ENCODE measurements at places on chromosomes 3 and 15. TPM values are rescaled to one million over a fixed set of nuclear protein-coding genes. Genes with fewer than 3 reads are reported as not detected.

NPAP1 gene
- total RNA-seq, result 0.11 TPM

DNA sequence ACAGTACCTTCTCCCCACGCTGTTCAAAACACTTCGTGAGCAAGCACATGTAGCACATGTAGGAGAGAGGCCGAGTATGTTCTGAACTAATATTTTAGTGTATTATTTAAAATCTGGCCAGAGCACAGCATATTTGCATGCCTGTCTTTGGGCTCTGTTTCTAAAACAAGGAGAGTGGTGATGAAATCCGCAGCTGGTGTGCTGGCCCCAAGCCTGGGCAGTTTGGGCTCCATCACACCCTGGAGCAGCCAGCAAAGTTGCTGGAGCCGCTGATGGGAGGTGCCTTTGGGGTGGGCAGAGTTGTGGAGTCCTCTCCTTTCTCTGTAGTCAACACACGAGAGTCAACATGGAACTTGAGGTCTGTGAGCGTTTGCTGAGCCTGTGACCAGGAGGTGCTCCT lies 116.6 kb downstream of the SLCO3A1 start:
- no peak for DNase-seq

GRCh38 chr15:82051664-82052063 lies 5.8 kb upstream of the MEX3B start:
- DNase-seq, result no peak

DNA sequence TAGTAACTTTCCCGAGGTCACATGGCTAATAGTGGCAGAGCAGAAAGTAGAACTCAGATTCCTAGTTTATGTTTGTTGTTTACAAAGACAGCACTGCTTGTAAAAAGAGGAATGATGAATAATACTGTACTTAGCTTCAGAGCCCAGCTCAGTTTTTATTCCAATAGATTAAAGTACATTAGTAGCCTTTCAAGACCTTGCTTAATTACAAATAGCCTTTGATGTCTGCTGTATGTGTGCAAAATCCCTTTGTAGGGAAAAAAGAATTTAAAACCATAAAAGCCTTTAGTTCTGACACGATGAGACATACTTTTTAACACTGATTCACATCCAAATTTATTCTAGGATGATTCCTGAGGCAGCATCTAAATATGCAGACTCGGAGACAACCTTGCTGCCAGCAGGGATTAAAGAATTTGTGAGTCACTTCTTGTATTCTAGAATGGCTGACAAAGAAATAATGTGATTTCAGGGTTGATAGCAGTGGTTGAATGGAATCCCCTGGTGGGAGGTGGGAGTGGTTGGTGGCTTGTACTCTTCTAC lies 324.2 kb upstream of the TGFBR2 start:
- no peak for DNase-seq

DNA sequence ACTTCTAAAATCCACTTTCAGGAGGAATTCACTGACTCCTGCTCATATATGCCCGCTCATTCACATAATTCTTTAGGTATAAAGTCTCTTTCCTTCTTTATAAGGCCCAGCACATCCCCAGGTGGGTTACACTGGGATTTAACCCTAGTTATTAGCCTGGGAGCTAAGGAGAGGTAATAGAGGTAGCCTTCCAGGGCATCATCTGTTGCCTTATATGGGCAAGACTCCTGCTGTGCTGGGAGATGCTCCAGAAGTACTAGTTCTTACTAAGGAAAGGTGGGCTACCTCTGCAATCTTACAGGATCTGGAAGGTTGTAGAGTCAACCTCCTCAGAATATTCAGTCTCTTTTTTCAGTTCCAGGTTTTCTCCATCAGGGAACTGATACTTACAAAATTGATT lies 13.1 kb upstream of the IFT57 start:
- no peak for DNase-seq

DNA sequence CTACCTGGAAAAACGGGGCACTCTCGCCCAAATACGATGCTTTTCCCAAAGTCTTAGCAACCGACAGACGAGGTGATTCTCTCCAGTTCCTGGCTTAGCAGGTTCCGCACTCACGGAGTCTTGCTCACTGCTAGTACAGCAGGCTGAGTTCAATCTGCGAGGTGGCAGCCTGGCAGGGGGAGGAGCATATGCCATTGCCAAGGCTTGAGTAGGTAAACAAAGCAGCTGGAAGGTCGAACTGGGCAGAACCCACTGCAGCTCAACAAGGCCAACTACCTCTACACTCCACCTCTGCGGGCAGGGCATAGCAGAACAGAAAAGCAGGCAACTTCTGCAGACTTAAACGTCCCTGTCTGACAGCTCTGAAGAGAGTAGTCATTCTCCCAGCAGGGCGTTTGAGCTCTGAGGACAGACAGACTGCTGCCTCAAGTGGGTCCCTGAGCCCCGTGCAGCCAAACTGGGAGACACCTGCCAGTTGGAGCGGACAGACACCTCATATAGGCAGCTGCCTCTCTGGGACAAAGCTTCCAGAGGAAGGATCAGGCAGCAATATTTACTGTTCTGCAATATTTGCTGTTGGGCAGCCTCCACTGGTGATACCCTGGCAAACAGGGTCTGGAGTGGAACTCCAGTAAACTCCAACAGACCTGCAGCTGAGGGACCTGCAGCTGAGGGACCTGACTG lies 73.4 kb upstream of the CADM2 start:
- no peak for DNase-seq

DNA sequence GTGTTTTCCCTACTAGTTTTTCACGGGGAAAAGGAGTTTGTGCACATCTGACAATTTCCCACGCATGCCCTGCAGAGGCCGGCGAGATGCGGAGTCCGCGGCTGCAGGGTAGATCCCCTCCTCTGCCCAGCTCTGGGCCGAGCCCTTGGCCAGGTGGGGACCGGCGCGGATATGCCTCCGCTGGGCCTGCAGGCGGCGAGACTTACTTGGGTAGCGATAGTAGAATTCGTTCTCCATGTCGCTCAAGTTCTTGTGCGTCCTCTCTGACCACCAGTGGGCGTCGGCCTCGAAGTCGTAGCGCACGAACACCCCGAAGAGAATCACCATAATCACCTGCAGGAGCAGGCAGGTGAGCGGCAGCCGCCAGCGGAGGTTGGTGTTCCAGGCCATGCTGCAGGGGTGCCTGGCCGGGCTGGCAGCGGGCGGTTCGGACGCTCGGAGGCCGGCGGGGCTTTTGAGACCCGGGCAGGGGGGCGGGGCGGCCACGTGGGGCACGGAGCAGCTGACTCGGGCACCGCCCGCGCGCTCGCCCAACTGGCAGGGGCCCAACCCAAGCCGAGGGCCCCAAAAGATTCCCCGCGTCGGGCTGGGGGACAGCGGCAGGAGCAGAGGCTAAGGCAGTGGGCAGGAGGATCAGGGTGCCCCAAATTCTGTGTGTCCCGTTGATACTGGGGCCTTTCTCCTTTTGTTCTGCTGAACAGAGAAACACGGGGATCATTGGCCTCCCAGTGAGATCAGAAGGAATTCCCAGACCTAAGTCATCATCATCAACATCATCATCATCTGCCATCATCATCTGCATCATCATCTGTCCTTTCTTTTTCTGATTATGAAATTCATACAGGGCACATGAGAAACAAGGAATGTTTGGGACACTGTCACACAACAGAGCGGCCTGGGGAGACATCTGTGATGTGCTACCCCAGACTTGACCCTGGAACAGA lies at the start of gene RHCG:
Gene RHCG (minus strand): TSS at position 429 of the 944 bp plus-strand sequence. CDS start 39 bp downstream, at position 390.
- peak; percentile 84 for DNase-seq

- DNase-seq, result no peak
These were observed 38.4 kb downstream of the GTF2E1 start for GRCh38 chr3:120780977-120781376.

- DNase-seq, result no peak
These were observed 177.3 kb upstream of the WNT5A start for GRCh38 chr3:55664387-55664786.
